ENCODE measurements at places on chromosomes 1 and 21.

GRCh38 chr1:4090976-4091660, 191.0 kb upstream of the C1orf174 start:
- no peak for DNase-seq

DNA sequence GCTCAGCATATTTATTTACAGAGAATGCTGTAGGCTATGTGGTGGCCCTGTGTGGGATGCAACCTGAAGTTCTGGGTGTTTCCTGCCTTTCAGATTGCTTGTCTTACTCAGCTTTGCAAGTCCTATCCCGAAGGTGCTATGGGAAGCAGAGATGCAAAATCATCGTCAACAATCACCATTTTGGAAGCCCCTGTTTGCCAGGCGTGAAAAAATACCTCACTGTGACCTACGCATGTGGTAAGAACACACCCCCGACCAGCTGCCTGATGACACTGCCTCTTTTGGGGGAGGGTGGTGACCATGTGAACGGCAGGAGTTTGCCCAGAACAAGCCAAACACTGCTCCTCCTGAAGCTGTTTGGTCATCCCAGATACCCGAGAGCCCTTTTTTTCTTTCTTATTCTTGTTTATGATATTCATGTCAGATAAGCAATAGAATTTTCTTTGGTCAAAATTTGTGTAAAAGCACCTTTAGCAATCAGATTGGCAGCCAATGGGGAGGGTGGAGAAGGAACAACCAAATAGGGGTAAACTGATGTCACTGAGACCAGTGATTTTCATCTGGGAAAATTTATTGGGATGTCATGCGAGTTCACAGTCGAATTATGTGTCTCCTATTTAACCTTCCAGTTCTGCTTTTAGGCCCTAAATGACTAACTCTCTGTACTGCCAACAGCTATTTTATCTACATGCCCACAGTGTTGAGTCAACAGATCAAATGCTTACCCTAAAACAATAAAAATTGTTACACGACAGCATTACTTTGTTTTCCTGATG, 82.6 kb downstream of the EVA1C start:
- peak; percentile 76 for DNase-seq

- DNase-seq = no peak
These were observed 76.8 kb downstream of the STUM start for GRCh38 chr1:226625326-226625725.

DNA sequence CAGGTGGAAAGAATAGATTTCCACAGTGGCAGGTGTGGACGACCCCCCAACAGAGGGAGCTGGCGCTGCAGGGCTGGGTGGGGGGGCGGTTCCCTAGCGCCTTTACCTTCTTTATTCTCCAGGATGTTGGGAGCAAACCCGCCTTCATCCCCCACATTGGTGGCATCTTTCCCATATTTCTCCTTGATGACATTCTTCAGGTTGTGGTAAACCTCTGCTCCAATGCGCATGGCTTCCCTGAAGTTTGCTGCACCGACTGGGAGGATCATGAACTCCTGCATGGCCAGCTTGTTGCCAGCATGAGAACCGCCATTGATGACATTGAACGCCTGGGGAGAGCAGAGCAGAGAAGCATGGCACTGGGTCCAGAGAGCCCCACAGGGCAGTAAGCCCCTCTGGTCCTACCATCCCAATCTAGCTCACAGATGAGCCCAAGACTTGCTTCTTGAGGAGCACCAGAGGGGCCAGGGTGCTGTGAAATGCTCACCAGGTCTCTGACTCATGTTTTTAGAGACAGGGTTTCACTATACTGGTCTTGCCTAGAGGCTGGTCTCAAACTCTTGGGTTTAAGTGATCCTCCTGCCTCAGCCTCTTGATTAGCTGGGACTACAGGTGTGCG, 12.2 kb downstream of the ENO1 start:
- DNase-seq = no peak

DNA sequence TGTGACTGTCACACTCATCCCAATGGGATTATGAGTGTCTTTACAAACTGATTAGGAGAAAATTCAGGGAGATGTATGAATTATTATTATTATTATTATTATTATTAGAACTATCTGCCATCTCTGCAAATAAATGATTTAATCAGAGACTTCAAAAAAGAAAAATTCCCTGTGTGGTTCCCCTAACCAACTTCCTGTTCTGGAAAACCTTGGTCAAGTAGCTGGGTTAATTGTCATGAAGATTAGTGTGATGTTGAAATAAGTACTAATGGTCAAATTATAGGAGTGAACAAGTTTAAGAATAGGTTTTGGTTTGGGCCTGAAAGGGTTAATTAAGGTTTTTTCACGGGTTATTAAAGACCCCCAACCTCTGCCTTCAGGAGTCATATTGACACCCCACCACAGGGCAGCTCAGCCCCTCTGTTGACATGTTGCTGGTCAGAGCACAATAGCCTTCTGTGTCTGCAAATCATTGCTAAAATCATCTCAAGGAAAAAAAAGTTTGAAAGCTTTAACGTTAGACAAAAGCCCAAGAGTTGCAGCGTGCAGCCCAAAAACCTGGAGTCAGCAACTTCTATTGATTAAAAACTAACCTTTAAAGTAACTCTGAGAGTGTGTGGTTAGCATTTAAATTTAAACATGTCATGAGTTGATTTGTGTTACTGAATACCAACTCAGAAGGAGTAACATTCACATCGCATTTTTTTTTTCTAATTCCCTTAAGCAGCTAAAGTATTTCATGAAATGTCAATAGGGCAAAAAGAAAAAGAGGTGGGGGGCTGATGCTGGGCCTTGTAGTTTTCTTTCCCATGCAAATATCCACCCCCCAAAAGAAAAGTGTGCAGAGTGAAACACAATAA, 272.5 kb downstream of the TM2D1 start:
- no peak for DNase-seq

GRCh38 chr21:25670726-25671125, 31.7 kb downstream of the JAM2 start:
- peak; percentile 12 for DNase-seq

DNA sequence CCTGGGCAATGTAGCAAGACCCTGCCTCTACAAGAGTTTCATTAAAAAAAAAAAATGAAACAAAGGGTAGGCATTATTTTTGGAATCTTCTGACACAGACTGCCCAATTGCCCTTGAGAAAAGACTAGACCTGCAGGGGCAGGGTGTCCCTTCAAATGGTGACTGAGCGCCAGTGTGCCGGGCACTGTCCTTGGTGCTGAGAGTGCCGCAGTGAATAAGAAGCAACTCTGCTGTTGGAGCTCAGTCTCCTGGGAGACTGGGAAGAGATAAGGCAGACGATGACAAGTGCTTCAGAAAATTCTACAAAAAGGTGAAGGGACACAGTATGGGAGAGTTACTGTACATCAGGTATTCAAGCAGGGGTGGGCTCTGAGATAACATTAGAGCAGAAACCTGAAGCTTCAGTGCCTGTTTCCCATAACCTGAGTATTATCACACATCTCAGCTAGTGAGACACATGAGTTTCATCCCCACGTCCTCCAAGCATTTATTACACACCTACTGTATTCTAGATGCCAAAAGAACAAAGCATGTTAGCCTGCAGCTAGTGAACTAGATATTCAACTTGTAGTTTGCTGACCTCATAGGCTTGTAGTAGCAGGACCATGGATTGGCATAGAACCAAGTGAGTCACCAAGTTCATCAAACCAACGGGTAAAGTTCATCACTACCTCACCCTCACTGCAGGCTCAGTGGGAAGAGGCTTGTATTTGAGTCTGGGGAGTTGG, 18.4 kb upstream of the RPL11 start:
- DNase-seq = peak; percentile 16

- DNase-seq = no peak
These were observed 33.9 kb upstream of the COL18A1 start for GRCh38 chr21:45371081-45371480.

GRCh38 chr1:205260948-205261732, 33.4 kb downstream of the TMCC2 start:
- DNase-seq = no peak

DNA sequence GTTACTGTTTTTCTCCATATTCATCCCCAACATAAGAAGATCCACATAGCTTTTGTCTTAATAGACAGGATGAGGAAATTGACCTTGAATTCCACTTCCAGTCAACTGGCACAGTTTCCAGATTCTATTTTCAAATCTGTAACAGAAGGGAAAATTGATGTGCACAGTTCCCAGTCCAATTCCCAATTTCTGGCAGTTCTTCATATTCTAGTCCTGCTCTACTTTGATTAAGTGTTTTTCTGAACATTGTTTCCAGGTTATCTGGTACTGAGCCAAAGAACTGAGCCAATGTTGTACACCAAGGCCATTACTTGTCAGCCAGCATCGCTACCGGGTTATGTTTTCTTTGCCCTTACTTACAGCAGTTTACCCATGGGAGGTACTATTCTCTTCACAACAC, 1755.4 kb downstream of the PLA2G4A start:
- DNase-seq = no peak

DNA sequence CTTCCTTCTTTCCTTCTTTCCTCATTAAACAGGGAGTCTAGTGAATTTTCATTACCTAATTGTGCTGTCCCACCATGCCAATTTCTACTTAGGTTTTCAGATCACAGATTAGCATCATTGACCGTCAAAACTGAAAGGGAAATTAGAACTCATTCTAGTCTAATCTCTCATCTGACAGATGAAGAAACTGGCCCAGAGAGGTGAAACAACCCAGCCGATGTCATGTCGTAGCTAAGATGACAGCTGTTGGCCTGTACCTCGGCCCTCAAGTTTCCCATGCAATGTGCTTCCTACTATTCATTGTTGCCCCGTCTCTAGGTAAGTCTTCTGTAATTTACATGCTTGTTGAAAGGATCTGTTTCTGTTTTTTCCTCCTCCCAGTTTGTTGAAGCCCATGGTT, 128.2 kb upstream of the KIAA0040 start:
- no peak for DNase-seq

Measured in GM04504 (cell line).